HS-5 (cell line): ENCODE measurements at places on chromosomes 6 and 20.

DNA sequence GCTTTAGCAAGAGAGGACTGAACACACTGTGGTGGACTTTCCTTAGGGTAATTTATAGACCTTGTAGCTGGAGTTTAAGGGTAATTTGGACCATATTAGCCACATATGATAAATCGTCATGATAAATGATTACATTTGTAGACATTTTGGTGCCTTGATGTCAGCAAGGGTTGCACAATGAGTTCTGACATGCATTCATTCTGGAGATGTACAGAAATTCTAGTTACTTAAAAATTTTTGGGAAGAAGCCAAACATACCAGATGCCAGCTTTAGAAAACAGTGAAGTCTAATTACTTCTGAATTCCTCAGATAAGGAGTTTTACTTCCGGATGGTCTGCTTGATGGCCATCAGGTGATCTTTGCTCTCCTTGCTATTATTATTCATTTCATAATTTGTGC, 653.1 kb downstream of the TBC1D32 start:
- DNase-seq, result no peak

GRCh38 chr20:8043687-8044282, 24.2 kb upstream of the TMX4 start:
- peak; percentile 33 for DNase-seq

DNA sequence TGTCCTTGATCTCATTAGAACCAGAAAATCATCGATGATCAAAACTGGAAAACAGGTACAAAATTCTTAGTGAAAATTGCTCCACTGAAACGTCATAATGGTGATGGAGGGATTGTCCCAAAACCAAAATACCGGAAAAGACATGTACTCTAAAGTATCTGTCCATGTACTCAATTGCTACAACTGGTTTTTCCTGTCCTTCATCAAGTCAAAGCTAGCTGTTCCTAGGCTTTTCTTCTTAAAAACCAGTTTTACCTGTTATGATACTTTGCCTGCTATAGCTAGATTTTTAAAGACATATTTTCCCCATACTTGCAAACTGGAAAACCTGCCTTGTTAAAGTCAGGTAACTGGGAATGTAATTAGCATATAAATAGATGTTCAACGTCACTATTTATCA, 50.5 kb upstream of the LRRC1 start:
- DNase-seq, result no peak

DNA sequence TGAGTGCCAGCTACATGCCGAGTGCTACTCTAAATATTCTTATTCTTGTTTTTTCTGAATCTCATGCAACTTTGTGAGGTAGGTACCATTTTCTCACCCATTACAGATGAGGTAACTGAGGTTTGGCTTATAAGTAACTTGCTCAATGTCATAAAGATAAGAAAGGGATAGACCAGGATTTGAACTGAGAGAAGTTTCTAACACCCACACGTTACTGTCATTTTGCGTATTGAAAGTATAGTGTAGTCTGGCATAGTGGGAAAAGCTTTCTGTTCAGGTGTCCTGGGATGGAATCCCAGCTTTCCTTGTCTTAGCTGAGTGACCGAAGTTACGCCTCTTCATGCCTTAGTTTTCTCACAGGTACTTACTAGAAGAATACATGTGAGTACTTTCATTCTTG, 50.5 kb downstream of the HIVEP1 start:
- no peak for DNase-seq

DNA sequence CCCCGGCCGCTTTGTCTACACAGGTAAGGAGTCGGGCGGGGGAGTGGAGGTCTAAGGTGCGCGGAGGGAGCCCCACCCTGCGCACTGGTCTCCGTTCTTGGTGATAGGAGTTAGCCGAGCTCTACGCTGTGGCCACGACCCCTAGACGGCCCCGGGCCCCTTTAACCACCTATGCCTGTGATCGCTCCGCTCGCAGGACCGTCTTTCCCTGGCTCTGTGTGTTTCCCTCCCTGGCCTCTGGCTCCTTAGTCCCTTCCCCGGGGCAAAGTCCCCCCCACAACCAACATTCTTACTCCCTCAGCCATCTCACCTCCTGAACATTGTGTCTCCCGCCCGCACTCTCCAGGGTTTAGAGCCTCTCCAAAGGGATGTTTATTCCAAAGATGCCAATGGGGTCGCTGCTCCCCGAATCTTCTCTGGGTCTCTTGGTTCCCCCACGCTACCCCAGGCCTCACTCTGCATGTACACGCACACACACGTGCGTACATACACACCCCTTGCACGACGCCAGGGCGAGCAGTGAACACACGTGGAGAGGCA, 50.4 kb downstream of the CPXM1 start:
- no peak for DNase-seq

GRCh38 chr6:125232466-125232865, 69.3 kb downstream of the HDDC2 start:
- DNase-seq, result no peak

- no peak for DNase-seq
These were observed 256.4 kb downstream of the GMPR start for GRCh38 chr6:16494793-16495192.

GRCh38 chr6:28914941-28915340, 8.8 kb downstream of the TRIM27 start:
- DNase-seq, result no peak

DNA sequence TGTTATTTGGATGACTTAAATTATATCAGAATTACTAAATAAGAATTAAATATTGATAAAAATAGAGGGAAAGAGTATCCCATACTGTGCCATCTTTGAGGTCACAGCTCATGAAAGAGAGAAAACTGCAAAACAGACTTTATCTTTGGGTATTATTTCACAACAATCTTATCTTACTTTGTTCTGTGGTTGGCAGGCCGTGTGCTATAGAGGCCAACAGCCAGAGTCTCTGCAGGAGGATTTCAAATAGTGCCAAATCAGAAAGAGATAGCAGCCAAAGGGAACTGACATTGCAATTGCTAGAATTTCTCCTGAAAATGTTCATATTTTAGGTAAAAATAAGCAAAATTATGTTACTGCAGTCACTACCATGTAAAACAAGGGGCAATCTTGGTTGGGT, 354.2 kb downstream of the GRIK2 start:
- no peak for DNase-seq

DNA sequence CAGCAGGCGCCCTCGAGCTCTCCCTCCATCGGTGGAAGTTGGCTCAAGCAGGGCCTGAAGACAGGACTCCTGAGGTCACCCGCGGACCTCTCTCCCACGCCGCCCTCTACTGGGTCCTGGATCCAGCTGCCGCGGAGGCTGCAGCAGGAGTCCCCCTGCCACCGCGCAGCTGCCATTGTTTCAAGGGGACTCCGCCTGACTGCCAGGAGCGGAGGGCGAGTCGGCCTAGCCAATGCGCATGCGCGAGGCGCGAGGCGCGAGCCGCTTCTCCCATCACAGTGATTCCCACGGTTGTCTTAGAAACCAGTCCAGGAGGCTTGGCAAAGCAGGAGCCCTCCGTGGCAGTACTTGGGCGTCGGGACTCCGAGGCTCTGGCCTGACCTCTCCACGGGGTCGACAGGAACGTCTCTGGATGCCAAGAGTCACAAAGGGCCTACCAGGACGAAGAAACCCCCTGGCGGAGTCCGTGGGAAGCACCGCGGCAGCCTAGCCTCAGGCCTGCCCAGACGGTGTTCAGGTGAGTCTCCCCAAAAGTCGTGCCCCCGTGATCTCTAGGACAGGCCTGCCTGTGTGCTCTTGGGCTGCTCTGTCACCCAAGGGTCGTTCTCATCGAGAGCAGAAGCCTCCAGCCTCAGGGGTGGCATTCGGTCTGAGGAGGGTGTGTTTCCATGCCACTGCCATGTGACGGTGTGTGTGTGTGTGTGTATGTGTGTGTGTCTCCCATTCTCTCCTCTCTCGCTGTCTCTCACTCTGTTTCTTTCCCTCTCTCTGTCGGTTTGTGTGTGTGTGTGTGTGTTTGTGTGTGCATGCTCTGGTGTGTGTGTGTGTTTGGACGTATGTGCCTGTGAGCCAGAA, 290.6 kb upstream of the ZNF337 start:
- DNase-seq, result no peak

- DNase-seq, result no peak
These were observed 474.9 kb upstream of the GJE1 start for GRCh38 chr6:141657812-141658211.
